GM23338 (cell line): ENCODE measurements at places on chromosomes 7 and 10.
A peak's percentile ranks its signal among the peaks of the same experiment; 100 is the strongest.

GRCh38 chr7:29119538-29119937 lies 26.8 kb downstream of the CPVL start:
- H3K27me3 ChIP-seq, result no peaks in the 10 kb centered on the region
- H3K4me3 ChIP-seq, result no peak overlapping the region
- peaks cover 32% of the 10 kb centered on the region for H3K4me1 ChIP-seq
- H3K36me3 ChIP-seq, result no peaks in the 10 kb centered on the region

DNA sequence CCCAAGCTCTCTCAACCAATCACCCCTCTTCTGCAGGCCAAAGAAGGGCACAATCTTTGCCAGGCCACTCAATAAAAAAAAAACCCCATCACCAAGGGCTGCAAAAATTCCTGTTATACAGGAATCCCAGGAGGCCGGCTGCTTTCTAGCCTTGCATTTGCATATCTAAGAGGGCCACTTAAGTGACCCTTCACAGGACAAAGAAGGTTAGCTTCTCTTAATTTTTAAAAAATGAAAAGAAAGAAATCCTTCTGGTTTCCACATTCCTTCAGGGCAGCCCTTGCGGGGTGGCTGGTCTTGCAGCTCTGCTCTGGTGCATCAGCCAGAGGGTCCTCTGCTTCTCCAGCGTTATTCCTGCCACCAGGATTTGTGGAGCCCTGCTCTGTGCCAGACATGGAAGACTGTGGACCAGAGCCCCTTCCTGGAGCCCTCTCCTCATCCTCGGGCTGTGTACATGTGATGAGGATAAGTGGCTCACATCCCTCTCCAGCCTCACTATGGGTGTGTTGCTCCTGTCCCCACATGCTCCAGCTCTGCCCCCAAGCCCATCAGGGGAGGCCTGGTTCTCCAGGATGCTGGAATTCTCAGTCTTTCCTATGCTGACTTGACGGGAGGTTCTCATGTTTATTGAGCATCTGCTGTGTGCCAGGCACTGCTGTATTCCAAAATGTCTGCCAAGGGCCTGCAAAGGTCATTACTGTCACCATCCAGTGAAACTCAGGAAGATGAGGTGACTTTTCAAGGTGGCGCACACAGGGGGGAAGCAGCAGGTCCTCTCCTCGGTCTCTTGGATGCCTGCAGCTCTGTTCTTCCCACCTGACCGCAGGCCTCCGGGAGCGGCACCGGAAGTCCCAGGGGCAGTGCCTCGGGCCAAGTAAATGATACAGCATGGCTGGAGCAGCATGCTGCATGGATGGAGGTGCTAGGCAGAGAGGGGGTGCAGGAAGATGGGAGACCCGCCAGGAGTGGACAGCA lies 67.7 kb downstream of the ARHGAP22 start:
- H3K27me3 ChIP-seq, result no peaks in the 10 kb centered on the region
- H3K4me3 ChIP-seq, result peak overlapping the region; percentile 24; the same call in 1 of the 2 replicates
- H3K36me3 ChIP-seq, result no peaks in the 10 kb centered on the region
- peak; percentile 81 for DNase-seq
- H3K27ac ChIP-seq, result peak overlapping the region; percentile 86

- H3K4me3 ChIP-seq, result no peak overlapping the region
- no peak overlapping the region for H3K27ac ChIP-seq
- no peak for DNase-seq
Observed at GRCh38 chr10:124598773-124599587, 137.4 kb downstream of the LHPP start.

GRCh38 chr10:71045204-71045809 lies 156.9 kb upstream of the PCBD1 start:
- no peaks in the 10 kb centered on the region for H3K27me3 ChIP-seq
- no peaks in the 10 kb centered on the region for H3K36me3 ChIP-seq
- H3K4me1 ChIP-seq, result no peaks in the 10 kb centered on the region
- no peak overlapping the region for H3K27ac ChIP-seq
- H3K4me3 ChIP-seq, result no peak overlapping the region

DNA sequence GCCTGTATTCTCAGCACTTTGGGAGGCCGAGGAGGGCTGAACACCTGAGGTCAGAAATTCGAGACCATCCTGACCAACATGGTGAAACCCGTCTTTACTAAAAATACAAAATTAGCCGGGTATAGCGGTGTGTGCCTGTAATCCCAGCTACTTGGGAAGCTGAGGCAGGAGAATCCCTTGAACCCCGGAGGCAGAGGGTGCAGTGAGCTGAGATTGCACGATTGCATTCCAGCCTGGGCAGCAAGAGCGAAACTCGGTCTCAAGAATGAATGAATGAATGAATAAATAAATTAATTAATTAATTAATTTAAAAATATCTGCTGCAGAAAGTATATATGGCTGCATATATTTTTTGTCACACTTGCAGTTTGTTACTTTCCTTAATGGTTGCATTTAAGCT lies 781.8 kb downstream of the DNAJB9 start:
- DNase-seq, result no peak
- H3K4me3 ChIP-seq, result no peak overlapping the region
- no peaks in the 10 kb centered on the region for H3K36me3 ChIP-seq
- no peaks in the 10 kb centered on the region for H3K4me1 ChIP-seq
- no peaks in the 10 kb centered on the region for H3K27me3 ChIP-seq

- no peaks in the 10 kb centered on the region for H3K36me3 ChIP-seq
- peaks cover 6% of the 10 kb centered on the region for H3K27me3 ChIP-seq
- no peak for DNase-seq
- no peak overlapping the region for H3K27ac ChIP-seq
Observed at GRCh38 chr10:124099604-124100003, 6.2 kb upstream of the CHST15 start.
